ENCODE measurements at places on chromosomes 6 and 20.

- DNase-seq, result no peak
Observed at GRCh38 chr6:6585003-6585311, 3.6 kb upstream of the LY86 start.

- peak; percentile 38 for DNase-seq
Observed at GRCh38 chr6:47187893-47188587, 121.7 kb downstream of the TNFRSF21 start.

- DNase-seq, result no peak
Observed at GRCh38 chr6:148244217-148244935, 98.3 kb upstream of the SASH1 start.

DNA sequence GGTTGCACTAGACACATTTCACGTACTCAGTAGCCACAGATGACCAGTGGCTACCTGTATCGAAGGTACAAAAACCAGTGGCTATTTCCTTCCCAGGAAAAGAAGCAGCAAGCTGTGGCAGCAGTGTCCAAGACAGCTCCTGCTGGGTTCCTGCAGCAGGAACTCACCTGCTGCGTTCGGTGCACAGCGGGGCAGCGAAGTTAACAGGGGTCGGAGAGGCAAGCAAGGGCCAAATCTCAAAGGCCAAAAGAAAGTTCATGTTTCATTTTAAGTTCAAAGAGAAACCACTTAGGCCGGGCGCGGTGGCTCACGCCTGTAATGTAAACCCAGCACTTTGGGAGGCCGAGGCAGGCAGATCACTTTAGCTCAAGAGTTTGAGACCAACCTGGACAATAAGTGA lies 26.9 kb downstream of the ASIP start:
- DNase-seq, result no peak

DNA sequence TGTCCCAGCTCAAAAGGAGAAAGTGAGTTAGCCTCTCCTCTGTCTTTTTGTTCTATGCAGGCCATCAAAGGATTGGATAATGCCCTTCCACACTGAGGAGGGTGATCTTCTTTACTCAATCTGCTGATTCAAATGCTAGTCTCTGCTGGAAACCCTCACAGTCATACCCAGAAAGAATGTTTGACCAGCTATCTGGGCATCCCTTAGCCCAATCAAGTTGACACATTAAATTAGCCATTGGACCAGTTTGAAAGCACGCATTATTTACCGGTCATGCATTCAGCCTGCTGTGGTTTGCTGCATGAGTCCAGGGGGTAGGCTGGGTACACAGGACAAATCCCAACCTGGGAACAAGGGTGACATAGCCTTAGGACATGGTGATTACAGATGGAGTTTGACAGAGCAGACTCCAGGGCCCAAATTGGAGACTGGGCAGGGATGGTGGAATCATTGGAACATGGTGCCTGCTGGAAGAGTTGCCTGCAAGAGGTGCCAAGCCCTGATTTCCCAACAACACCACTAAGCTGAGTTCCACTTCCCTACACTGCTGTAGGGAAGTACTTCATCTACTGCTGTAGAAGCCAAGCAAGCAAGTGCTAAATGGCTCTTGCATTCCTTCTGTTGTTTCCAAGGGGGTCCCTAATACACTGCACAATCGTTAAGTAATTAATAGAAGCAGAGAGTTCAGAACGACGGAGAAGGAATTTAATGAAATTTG lies 87.7 kb downstream of the RNF182 start:
- DNase-seq, result no peak

- no peak for DNase-seq
Observed at GRCh38 chr6:130215526-130215925, 7.2 kb downstream of the SAMD3 start.

DNA sequence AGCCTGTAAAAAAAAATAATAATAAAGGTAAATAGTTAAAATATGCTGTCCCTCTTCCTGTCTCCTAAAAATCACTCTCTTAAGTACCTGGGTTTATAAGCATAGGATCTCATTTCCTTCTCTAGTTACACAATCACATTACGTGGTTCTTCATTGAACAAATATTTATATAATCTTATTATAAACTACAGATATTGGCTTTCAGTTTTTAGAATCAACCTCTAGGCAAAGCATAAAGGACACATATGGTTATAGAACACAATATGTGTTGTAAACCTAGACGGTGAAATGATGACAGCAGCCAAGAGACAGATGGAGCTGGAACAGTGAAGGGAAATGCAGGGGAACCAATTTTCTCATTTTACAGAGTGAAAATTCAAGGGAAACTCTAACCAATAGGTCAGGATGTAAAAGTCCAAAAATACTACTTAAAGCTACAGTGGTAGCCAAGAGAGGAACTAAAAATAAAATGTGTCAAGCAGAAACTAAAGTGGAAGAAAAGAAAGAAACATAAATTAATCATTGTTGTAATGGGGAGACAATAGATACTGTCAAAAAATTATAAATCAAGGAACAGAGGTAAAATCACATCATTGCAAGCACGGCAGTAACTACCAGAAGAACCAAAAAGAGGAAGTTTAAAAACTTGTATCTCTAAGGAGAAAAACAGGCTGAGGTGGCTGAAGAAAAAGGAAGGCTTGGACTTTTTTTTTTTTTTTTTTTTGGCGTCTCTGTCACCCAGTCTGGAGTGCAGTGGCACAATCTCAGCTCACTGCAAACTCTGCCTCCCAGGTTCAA lies 82.8 kb upstream of the CDYL start:
- DNase-seq, result no peak

GRCh38 chr6:7264686-7265384 lies 48.2 kb downstream of the SSR1 start:
- DNase-seq, result no peak

GRCh38 chr6:33658982-33659689 lies 38.0 kb downstream of the ITPR3 start:
- DNase-seq, result no peak

DNA sequence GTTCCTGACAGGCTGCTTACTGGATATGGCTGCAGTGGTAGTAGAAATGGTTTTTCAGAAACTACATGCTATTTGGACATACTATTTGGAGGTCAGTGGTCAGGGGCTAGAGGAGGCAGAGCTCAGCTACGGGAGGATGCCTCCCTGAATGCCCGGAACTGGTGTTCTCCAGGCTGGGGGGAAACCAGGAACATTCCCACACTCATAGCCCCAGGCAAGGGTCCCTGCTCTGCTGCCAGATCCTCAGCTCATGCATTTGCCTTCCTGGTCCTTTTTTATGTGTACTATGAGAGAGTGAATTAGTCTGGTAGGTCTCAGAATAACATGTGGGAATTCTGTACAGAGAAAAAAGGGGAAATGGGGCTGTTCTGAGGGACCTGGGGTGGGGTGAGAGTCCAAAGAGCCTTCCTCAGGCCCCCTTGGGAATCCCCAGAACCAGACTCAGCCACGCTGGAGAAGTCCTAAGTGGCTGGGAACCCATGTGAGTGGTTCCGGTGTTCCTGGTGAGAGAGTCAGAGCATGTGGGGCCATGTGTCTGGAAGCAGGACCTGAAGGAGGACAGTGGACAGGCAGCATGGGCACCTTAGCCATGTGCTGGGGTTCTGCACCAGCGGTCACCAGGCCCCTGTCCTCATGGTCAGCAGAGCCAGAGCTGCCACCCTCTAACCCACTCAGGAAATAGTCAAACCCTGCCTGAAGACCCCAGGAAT lies 58.0 kb upstream of the MYL9 start:
- DNase-seq, result no peak

Measured in fibroblast of skin of scalp (primary cell).